ENCODE measurements at places on chromosomes 2 and 18.

DNA sequence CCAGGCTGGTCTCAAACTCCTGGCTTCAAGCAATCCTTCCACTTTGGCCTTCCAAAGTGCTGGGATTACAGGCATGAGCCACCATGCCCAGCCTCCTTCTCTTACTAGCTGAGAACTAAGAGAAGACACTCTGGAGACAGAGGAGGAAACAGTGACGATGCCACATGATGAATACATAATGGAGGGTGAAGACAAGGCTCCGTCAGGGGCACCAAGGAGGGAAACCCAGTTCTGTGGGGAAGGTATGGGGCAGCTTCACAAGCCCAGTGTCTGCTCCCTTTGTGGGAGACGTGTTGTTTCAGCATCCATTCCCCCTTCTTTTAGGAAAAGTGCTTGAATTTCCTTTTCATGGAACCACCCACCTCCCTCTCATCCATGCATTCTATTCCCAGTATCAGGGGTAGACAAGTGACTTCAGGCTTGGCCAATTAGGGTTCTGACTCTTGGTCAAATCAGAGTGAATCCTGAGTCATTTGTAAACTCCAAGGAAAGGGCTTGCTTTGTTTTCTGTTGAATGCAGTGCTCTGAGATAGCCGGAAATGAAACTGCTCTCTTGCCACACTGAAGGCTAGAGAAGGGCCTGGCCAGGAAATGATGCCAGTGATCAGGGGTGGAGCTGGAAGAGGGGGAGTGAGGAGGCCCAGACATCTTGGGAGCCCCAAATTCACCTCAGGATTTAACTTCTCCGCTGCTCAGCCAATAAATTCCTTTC is 23.7 kb downstream of the TMEM127 start:
- DNase-seq, result peak; percentile 86

DNA sequence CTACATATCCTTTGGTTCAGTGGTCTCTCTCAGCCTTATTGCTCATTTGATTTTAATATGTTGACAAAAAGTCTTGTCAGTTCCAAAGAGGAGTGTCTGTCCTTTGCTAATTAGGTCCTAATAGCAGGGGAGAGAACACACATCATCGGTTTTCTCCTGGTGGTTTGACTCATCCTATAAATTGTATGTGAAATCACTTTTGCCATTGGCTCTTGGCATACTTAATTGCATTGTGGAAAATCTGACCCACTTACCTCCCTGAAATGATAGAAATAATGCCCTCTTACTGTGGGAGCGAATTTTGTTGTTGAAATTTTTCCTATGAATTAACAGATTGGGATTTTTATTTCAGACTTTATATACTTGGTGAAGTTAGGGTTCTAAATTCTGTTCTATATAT is 58.3 kb downstream of the MTCL1 start:
- no peak for DNase-seq

GRCh38 chr18:36627637-36628036 is 201.2 kb downstream of the TPGS2 start:
- no peak for DNase-seq

DNA sequence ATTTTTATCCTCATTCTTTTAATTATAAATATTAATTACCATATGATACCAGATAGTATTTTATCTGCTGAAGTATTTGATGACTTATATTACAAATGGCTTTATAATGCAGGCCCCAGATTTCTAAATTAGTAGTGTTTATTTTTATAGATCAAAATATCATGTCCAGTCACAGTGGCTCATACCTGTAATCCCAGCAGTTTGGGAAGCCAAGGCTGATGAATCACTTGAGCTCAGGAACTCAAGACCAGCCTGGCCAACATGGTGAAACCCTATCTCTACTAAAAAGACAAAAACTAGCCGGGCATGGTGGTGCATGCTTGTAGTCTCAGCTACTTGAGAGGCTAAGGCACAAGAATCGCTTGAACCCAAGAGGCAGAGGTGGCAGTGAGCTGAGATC is 100.1 kb upstream of the ARHGAP15 start:
- no peak for DNase-seq

GRCh38 chr18:13756671-13757070 is 30.2 kb downstream of the RNMT start:
- no peak for DNase-seq

DNA sequence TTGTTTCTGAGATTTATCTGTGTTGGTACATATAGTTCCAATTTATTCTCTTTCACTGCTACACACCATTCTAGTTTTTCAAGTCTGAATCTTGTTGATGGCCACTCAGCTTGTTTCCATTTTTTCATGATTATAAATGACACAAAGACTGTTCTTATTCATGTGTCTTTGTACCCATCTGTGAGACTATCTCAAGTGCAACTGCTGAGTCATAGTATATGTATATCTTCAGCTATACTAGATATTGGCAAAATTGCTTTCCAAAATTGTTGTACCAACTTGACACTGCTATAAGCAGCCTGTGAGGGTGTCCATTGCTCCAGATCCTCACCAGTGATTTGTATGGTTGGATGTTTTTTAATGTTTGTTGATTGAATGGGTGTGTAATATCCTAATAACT is 37.2 kb upstream of the RTN4 start:
- no peak for DNase-seq

DNA sequence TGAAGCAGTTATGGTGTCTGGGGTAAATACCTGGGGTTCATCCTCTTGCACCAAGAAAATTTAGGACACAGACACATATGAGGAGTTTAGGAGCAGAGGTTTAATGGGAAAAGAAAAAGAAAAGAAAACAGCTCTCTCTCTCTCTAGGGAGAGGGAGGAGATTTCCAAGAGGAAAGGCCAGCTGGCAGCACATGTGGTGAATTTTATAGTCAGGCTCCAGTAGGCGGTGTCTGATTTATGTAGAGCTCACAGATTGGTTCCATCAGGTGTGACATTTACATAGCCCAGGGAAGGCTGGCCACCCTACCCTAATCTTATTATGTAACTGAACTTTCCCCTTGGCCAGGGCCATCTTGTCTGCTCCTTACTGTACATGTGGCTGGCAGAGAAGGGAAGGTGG is 297.5 kb upstream of the RGPD4 start:
- DNase-seq, result no peak

GRCh38 chr2:77552956-77553355 is 30.8 kb upstream of the LRRTM4 start:
- no peak for DNase-seq

DNA sequence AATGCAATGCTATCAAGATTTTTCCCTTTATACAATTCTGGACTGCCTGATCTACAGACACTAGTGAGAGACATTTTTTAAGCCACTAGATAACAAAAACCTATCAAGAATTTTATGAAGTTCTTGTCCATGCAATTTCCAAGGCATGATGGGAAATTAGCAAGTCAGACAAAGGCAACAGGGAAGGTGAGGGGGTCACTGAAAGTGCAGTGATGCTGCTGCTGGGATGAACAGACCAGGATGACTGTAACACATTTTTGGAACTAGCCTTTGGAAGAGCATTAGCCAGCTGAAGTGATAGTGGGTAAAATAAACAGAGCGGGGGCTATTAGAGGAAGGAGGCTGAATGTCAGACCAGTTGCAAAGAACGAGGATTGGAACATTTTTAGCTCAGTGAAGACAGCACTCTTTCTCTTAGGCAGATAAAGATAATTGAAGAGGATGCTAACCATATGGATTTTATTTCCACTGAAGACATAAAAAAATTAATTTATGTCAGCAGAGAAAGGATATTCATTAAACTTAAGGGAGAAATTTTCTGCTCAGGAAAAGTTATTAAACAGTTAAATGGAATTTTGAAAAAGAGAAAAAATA is 17.9 kb downstream of the NRXN1 start:
- no peak for DNase-seq

DNA sequence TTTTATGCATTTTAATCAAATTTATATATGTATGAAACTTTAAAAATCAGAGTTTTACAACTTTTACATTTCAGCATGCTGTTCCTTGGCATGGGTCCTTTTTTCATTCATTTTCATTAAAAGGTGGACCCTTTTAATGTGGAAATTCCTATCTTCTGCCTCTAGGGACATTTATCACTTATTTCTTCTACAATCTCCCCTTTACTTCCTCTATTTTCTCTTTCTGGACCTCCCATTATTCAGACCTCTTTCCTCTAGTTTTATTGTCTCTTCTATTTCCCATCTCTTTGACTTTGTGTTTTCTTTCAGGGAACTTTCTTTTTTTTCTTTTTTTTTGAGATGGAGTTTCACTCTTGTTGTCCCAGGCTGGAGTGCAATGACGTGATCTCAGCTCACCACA is 5.7 kb downstream of the PROC start:
- no peak for DNase-seq

- DNase-seq, result no peak
Observed at GRCh38 chr2:121694398-121695170, 42.1 kb downstream of the NIFK start.

DNA sequence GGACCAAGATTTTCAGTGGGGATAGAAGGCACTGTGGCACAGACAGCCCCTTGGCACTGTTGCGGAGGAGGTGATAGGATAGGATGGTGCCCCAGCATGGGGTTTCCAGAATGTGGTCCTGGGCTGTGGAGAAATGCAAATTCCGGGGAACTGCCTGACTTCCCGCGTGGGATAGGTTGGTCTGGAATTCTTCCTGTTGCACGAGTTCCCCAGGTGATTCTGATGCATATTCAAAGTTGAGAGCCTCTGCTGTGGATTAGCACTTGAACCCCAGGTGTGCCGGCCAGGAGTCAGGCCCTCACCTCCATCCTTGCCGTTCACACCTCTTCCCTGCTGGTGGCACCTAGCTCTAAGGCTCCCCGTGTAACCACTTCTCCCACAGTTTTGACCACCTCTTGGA is 15.5 kb downstream of the NCK2 start:
- no peak for DNase-seq

DNA sequence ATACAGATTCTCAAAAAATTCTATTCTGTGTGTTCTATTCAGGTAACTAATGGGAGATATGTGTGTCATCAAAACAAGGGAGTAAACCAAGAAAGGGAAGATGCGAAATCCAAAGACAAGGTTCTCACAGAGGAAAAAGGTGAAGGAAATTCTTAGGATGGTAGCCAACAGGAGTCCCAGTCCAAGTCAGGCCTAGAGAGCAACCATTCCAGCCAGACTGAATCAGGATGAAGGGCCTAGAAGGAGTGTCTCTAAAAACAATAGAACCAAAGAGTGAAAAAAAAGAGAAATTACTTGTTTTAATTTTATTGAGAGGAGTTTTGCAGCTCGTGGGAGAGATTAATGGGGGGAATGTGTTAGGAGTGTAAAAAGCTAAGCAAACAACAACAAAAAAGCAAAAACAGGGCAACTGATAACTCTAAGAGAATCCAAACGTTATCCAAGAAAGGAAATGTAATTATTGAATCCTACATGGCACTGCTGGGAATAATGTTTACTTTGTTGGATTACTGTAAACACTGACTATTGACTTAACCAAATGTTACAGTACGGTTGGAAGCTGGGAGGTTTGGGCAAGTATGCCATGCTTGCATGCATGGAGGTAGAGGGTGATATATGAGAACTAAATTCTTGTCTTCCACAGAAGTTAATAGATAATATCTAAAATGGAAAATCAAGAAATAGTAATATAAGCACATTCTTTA is 12.3 kb downstream of the MAP3K20 start:
- no peak for DNase-seq

DNA sequence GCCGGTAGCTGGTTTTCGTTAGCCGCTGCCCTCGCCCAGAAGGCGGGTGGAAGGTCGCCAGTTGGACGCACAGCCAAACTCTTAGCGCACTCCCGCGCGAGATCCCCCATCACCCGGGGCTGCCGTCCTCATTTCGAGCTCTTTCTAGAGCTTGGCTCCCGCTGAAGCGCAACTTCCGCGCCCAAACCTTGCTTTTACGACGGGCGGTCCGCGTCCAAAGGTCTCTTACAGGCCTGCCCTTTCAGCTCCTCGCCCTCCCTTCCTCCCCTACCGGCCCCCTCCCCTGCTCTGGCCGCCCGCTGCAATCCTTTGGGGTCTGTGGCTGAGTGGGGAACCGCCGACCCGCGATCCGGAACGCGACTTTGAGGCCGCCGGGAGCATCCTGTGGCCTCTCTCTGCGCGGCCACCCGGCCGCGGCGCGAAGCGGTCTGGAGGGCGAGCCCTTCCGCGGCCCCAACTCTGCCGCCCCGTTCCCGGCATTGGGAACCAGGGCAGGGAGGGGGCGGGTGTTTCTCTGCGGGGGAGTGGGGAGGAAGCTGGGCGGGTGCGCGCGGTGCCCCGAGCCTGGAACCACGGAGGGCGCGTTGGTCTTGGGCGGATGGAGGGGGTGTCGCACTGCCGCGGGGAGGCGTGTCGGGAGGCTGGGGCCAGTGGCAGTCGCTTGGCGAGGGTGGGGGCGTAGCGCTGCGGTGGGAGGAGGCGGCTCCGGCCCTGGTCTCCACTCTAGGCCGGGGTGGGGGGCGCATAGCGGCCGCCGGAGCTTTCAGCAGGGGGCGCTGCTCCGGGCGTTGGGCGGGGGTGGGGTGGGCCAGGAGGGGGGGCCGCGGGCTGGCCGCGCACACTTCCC is at the start of gene GDF7:
TSS of gene GDF7 (plus strand) at position 841 of the 847 bp plus-strand sequence. CDS start 96 bp downstream, outside the sequence.
- DNase-seq, result no peak

GRCh38 chr18:72555968-72556367 is 11.8 kb upstream of the CBLN2 start:
- no peak for DNase-seq
